MM.1S (cell line): ENCODE measurements at places on chromosomes 2 and 18.

DNA sequence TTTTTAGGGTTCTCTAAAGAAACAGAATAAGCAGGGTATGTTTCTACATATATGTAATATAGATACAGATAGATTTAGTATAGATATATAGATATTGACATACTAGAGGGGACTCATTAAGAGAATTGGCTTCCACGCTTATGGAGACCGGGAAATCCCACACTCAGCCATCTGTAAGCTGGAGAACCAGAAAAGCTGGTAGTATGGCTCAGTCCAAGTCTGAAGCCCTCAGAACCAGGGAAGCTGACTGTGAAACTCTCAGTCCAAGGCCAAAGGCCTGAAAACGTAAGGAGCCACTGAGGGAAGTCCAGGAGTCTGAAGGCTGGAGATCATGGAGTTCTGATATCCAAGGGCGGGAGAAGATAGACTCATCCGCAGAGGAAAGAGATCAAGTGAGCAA, 441.3 kb upstream of the CDH20 start:
- no peak for DNase-seq

GRCh38 chr2:98470851-98471255, 26.2 kb downstream of the INPP4A start:
- peak; percentile 89 for DNase-seq

- no peak for DNase-seq
Measured at GRCh38 chr2:224893848-224894247, 148.4 kb downstream of the DOCK10 start.

DNA sequence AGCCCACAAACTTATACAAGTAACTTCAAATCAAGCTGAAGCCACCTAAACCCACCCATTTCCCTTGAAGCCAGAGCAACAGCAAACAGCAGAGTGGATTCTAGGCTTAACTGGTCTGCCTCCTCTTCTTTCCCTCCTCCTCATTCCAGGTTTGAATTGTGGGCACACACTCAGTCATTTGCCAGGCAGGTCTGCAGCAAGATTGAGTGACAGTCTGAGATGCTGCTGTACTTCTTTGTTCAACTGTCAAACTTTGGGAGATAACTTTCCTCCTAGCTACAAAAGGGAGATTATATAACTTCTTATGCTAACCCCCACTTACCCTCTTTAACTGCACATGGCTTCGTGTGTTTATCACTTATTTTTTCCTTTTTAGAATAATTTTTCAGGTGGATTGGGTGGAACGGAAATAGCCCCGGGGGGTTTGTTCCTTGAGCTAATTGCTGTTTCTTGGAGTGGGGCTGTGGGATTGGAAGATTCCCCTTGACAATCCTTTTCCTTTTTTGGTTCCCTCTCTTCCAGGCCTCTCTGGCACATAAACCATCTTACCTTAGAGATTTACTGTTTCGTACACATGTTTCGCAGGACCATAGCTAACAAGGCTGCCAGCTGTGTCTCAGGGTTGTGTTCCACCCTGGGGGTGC, 55.0 kb downstream of the RNF144A start:
- DNase-seq, result no peak

DNA sequence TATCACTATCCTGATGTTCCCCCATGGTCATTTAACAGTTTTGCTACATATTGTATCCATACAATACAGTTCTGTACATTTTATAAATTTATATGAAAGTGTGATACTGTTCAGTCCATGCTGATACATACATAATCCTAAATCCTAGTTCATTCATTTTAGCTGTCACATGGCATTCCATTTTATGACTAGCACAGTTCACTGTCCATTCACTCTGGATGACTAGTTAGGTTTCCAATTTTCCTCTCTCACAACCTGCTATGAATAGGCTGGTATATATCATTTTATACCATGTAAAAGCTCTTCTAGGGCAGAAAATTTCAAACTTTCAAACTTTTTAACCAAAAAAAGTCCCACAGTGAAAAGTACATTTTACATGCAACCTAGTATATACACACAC, 15.2 kb downstream of the SMAD2 start:
- DNase-seq, result no peak

- DNase-seq, result no peak
Measured at GRCh38 chr2:30346471-30347169, 100.4 kb upstream of the LCLAT1 start.

- DNase-seq, result no peak
Measured at GRCh38 chr2:187034434-187034833, 185.5 kb upstream of the ZSWIM2 start.

DNA sequence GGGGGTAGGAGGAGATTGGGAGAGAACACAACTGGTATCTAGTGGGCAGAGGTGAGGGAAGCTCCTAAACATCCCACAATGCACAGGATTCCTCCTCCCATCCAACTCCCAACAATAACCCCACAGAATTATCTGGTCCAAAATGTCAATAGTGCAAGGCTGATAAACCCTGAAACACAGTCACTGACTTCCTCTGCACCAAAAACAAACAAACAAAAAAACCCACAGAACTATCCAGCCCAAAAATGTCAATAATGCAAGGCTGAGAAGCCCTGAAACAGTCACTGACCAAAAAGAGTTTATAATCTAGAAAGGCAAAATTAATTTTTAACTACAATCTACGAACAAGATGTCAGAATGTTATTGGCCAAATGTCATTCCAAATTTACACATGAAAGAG, 9.8 kb downstream of the TMX3 start:
- DNase-seq, result no peak

DNA sequence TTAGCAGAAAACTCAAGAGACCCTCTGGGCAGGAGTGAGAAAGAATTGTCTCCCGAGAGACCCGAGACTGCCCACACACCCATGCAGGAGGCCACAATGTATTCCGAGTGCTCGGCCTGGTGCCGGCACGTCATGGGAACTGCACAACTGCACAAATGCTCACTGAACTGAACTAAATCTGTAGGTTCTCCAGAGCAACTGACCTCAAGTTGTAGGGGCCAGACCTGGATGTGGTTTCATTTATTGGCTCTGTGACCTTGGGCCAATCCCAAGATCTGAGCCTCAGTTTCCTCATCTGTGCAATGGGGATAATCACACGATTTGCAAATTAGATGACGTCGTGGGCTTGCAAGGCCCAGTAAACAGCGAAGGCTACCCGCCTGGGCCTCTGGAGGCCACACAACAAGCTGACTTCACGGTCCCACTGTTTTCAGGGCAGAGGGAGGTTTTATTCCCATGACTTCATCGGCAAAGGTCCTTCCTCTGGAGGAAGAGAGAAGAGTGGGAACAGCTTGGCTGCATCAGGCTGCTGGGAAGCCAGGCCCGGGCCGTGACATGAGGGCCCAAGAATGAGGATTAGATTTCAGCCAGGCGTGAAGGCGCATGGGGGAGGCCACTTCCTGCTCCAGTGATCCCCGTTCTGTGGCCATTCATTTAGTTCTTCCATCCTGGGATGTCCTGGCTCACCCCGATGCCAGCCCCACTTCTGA, 3.6 kb upstream of the ERFE start:
- DNase-seq, result no peak

DNA sequence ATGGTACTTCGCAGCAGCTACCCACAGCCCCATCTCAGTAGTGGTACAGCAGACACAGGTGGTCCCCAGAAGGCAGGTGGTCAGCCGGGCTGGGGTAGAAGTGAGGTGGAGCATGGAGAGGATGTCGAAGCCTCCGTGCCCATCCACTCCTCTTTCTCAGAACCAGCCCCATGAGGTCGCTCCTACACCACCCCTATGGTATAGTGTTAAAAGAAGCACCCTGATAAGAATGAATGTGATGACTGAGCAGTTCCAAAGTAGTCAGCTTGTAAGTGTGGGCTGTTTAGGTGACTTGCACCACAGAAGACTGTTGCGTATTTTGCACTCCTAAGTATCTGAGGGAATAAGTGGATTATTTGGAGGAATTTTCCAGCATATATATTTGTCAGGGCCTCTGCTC, 111.3 kb downstream of the WDSUB1 start:
- no peak for DNase-seq

DNA sequence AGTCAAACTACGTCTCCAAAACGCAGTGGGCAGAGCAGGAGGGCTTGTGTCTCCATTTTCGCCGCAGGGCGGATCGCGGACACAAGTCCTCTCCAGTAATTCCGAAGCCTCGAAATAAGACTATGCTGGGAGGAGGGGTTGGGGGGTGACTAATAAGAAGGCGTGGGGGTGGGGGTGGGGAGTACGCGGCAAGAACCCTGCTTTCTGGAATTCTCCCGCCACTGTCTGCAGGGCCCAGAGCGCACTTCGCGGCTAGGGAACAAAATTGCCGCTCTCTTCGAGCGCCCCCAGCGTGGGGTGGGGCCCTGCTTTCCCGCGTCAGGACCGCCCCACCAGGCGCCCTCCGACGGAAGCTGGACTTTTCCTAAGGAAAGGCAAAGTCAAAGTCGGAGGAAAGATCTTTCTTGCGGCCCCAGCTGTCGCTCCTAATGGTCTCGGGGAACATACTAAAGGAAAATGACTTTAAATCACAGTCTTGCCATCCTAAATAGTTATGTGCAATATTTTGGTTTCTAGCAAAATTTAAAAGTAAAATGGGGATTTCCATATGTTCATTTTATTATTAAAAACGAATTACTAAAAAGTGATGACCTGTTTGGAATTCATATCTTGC, 11.9 kb downstream of the NR4A2 start:
- DNase-seq, result no peak

- DNase-seq, result peak; percentile 8
Measured at GRCh38 chr2:132415915-132416722, 486 bp upstream of the GPR39 start.

- DNase-seq, result no peak
Measured at GRCh38 chr2:65443509-65444186, 11.2 kb upstream of the SPRED2 start.

GRCh38 chr18:24983566-24984139, 368.3 kb downstream of the ZNF521 start:
- no peak for DNase-seq

DNA sequence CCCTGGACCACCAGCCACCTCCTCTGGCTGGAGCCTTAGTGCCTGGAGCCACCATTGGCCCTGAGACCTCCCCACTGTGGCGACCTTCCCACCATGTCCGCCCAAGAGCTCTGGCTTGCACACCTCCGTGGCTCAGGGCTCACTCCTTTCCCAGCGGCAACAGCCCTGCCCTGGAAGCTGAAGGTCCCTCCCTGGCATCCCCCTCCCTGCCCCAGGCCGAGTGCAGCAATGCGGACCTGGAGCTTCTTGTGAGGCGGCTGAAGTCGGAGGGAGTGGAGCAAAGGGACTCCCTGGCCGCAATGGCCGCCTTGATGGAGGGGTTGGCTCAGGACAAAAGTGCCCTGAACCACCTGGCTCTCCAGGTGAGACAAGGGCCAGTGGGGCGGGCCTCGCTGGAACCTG, 28.6 kb downstream of the CROCC2 start:
- DNase-seq, result no peak

DNA sequence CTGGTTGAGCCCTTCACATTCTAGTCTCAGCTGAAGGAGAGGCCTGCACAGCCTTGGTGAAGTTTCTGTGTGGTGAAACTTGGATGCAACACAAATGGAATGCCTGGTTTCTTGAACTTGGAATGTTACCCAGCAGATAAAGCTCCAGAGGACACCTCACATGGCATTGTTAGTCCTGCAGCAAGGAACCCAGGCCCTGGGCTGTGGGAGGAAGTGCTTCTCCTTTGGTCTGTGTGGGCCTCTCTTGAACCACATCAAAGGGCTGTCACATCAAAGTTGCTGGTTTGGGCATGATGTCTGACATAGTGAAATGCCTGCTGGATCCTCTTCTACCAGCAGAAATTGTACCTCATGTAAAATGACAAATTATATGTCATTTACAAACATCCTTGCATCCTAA, 198.5 kb downstream of the FHOD3 start:
- peak; percentile 77 for DNase-seq

DNA sequence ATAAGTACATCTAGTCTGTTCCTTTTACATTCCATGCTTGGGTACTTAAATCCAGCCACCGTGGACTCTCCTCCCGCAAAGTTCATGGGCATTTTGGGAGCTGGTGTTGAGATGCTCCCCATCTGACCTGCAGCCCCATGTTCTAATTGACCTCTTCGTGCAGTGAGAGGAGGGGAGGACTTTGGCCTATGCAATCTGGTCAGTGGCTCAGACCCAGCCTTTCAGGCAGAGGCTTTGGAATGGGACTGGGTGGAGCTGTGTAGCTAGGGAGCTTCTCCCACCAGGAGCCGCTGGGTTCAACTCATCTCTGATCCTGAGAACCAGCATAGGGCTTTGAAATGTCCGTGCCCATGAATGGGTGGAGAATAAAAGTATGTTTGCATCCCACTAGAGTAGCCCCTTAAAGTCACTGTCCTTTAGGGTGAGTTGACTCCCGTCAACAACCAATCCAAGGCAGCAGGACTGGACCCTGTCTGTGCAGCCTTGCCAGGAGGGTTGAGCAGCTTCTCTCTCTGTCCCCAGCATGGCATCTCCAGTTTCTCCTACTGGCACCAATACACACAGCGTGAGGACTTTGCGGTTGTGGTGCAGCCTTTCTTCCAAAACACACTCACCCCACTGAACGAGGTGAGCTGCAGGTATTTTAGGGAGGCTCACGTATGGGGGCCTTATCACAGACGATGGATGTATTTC, 120.0 kb upstream of the PPP1CB start:
- DNase-seq, result no peak

DNA sequence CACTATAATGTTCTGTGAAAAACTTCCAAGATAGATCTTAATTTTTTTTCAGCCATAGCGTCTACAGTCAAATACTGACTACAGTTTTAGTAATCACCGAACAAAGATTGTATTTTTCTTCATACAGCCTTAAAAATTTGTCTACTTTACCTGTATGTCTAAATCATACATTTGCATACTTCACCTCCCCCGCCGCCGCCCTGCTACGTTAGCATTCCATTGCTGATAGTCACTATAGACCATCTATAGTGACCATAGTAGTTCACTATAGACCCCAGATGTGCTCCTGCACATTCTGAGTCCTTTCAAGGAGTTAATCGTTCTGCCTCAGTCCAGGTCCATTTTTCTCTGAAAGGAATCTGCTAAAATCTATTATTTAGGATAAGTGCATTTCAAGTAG, 325.0 kb downstream of the CCDC178 start:
- DNase-seq, result no peak

- DNase-seq, result no peak
Measured at GRCh38 chr2:105525201-105525600, 126.3 kb upstream of the FHL2 start.

DNA sequence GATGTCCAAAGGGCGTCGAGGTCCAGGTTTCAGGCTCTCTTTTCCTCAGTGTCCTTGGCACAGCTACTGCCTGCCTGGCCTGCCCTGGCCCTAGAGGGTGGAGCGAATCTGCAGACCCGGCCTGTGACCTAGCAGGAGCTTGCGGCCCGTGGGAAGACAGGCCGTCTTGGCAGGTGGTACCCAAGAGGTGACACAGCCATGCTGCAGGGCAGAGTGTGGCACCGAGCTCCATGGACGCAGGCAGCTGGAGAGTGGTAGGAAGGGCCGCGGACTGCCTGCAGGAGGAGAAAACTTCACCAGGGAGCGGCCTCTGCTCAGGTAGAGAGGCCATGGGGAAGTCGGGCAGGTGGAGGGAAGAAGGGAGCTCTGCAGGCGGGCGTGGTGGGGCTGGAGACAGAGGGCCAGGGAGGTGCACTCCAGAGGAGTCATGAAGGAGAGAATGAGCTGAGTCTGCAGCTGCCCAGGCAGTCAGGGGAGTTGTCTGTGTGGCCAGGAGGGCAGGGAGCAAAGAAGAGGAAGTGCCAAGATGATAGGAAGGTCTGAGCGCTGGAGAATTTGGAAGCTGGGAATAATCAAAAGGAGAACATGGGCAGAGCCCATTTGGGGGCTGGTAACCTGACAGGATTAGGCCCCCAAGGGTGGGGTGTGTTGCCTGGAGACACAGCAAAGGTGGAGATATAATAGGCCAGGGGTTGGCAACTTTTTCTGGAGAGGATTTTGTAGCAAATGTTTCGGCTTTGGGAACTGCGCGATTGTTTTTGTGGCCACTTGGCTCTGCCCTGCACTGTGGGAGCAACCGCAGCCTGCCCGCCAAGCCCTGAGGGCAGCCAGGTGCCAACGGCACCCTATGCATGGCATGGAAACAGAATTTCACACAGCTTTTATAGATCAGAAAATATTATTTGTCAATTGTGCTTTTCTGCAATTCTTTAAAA, 154.4 kb upstream of the PXDN start:
- no peak for DNase-seq
